Naive thymus-derived CD4-positive, alpha-beta T cell (primary cell): ENCODE measurements at places on chromosomes 7 and 10.

GRCh38 chr10:127435246-127435645 is 113.9 kb upstream of the NPS start:
- no peak for DNase-seq

- no peak for DNase-seq
Observed at GRCh38 chr7:20797042-20797461, 10.4 kb upstream of the SP8 start.

DNA sequence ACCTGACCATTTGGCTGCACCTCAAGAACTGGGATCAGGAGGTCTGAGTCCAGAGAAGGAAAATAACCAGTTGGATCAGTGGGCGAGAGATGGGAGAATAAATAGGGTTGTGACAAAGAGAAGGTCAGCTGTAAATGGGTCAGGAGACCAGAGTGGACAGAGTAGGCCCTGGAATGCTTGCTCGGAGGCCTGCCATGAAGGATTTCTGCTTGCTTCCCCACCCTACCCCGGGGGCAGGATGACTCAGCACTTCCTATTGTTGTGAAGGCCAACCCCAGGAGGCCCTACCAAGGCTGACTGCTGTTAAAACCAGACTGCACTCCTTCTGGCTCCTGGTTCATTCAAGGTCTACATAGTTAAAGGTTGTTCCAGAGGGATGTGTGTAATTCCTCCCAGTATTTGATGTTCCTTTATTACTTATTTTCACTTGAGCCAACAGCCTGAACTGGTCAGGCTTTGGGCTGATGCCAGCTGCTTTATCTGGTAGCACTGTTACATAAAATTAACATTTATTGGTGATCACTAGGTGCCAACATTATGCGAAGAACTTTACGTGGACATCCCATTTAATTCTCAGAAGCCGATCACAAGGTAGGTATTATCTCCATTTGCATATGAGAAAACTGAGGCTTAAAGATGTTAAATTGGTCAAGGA is 27.3 kb upstream of the IFRD1 start:
- DNase-seq, result no peak

DNA sequence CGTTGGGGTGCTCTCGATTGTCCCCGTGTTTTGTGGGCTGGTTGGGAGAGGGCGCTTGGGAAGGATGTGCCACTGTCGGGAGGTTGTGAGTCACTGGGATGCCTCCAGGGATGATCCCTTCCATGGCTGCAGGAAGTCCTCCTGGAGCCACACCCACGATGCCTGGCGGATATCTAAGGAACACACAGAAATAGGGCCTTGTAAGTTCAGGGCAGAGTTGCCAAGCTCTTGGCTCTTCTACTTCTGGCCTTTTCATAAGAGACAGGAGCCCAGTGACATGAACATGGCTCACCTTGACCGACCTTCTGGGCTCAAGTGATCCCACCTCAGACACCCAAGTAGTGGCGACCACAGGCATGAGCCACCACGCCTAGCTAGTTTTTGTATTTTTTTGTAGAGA is 47.6 kb downstream of the ZRANB1 start:
- no peak for DNase-seq

GRCh38 chr10:13615650-13616300 is 29.0 kb downstream of the PRPF18 start:
- no peak for DNase-seq

GRCh38 chr7:133755901-133756300 is 371.2 kb upstream of the LRGUK start:
- DNase-seq, result no peak

DNA sequence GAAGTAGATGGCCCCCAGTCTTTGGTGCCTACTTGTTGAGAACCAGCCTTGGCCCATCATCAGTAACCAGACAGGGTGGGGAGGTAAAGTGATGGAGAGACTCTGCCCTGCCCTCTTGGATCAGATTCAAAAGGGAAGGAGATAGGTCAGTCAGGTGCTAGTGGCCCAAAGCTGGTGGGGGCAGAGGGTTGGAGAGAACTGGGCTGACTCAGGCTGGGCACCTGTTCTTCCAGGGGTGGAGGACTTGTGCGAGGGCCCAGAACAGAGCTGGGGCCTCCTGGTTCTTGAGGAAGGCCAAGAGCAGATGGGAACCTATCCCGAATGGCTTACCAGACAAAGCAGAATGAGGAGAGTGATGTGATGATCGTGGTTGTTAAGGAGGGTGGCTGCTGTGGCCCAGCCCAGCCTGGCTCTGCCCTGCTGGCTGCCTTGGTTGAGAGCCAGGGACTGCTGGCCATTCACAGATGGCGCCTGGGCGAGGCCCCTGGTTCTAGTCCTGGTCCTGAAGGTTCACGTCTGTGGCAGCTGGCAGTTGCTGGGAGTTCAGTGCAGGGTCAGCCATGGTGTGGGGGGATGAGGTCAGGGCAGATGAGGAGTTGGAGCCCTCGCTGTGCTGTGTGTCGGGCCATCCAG is 36.6 kb downstream of the PALD1 start:
- no peak for DNase-seq

- no peak for DNase-seq
Observed at GRCh38 chr7:76267107-76267893, 35.2 kb upstream of the HSPB1 start.

- no peak for DNase-seq
Observed at GRCh38 chr7:150415161-150416153, 35.0 kb upstream of the GIMAP8 start.

DNA sequence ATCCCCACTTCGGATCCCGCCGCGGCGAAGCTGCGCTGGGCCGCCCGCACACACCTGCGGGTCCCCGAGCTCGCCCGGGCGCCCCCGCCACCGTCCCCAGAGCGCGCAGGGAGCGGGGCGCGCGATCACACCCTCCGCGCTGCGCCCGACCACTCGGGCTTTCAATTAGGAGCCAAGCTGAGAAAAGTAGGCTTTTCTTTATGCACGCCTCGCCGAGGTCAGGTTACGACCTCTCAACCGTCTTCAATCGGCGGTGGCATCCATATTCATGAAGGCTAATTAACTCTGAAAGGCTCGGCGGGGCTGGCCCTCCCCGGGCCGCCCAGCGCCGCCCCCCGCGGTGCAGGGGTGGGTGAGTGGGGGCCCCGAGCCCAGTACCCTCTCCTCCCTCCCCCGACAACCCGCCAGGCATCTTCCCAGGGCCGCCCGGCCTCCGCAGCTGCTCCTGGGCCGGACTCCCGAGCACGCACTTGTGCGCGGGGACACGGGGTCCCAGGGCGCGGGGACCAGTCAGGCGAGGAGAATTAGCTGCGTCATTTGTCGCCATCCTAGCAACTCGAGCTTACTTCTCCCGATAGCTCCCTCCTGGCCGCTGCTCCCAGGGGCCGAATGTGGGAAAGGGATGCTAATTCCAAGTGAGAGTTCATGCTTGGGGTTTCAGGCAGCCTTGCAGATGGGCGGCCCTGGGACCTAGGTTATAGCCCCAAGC is 155.5 kb upstream of the LYZL2 start:
- DNase-seq, result peak; percentile 45

- no peak for DNase-seq
Observed at GRCh38 chr7:42155584-42156290, 81.3 kb downstream of the GLI3 start.

DNA sequence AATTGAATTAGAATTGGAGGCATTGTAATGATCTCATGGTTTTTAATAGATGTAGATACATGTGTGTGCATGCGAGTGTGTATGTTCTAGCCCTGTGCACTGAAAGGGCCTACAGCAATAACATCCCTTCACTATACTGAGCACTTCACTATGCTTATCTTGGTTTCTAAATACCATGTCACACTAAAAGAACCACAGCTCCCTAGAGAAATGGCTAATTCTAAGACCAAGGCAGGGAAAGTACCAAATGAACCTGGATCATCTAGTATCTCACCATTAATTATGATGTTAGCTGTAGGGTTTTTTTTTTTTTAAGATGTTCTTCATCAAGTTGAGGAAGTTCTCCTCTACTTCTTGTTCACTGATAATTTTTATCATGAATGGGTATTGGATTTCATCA is 55.1 kb downstream of the HECTD2 start:
- DNase-seq, result no peak

- DNase-seq, result no peak
Observed at GRCh38 chr10:103849212-103849877, 6.0 kb downstream of the SH3PXD2A start.

- DNase-seq, result no peak
Observed at GRCh38 chr7:158407581-158408317, 179.9 kb downstream of the PTPRN2 start.

GRCh38 chr10:97074256-97075145 is 111.3 kb downstream of the SLIT1 start:
- DNase-seq, result no peak

DNA sequence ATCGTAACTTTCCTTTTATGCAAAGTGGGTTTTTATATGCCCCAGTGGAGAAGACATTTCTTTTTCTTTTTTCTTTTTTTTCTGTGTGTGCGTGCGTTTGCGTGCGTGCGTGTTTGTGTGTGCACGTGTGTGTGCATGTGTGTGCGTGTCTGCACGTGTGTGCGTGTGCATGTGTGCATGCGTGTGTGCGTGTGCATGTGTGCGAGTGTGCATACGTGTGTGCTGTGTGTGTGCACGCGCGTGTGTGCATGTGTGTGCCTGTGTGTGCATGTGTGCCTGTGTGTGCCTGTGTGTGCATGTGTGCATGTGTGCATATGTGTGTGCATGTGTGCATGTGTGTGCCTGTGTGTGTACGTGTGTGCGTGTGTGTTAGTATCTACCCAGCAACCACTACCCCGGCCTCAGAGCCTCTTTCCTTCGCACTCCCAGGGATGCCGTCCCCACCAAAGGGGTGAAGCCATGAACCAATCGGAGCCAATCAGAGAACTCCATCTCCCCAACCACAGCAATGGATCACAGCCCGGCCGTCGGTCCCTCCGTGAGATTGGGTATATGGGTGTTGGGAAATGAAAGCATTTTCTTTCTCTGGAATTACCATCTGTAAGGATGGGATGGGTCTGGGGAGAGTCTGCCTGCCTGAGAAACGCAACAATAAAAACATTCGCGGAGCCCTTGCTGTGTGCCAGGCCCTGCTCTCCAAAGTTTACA is 92.3 kb downstream of the ELFN1 start:
- DNase-seq, result no peak

GRCh38 chr7:27224983-27225934 is 17.3 kb upstream of the EVX1 start:
- no peak for DNase-seq

- no peak for DNase-seq
Observed at GRCh38 chr7:132402751-132403245, 173.5 kb downstream of the PLXNA4 start.

- DNase-seq, result no peak
Observed at GRCh38 chr10:69573056-69573806, at the start of gene NEUROG3. TSS of gene NEUROG3 (minus strand) at chr10:69573422. CDS start at chr10:69573043, 379 bp downstream.

GRCh38 chr10:125779403-125780327 is 4.0 kb upstream of the MMP21 start:
- no peak for DNase-seq

- no peak for DNase-seq
Observed at GRCh38 chr7:43628431-43628830, 45.5 kb downstream of the STK17A start.

DNA sequence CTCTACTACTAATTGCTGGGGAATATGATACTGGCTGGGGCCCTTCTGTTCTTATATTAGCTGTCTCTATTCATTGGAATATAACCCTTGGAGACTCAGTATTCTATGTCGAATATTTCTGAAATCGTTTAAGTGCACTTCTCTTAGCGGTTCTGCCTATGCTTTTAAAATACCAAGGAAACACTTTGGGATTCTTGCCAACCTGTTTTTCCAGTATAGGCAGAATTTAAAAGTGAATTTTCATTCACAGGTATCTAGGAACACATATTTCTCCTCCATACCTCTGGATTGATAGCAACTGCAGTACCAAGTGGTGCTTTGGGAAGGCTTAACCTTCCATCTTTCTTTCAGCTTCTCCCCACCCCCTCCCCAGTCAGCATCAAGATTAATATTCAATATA is 370.3 kb upstream of the LRRN3 start:
- no peak for DNase-seq

GRCh38 chr7:94940241-94940640 is 32.8 kb downstream of the PPP1R9A start:
- no peak for DNase-seq

DNA sequence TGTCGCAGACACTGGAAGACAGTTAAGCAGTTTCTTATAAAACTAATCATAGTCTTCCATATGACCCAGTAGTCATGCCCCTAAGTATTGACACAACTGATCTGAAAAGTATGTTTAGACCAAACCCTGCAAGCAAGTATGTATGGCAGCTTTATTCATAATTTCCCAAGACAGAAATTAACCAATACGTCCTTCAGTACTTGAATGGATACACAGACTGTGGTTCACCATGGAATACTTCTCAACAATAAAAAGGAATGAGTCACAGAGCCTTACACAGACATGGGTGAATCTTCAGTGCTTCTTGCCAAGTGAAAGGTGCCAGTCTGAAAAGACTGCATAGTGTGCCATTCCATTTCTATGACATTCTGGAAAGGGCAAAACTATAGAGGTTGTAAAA is 50.2 kb upstream of the AKR1E2 start:
- DNase-seq, result no peak

DNA sequence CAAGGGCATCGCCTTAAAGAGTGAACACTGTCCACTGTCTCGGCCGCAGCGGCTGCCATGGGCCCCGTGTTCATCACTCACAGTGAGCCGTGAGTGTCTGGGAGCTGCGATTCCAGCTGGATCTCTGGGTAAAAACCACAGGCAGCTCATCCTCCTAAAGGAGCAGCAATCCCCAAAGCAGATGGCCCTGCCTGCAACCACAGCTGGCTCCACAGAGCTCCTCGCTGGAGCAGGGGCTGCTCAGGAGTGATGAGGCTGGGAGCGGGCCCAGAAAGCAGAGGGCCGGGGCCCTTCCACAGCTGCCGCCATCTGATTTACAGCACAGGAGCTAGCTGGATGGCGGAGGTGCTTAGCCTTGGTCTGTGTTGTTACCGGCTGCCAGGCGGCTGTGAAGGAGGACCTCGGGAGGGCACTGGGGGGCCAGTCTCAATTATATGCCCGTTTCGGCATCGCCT is 6.6 kb upstream of the TMEM184A start:
- DNase-seq, result no peak

DNA sequence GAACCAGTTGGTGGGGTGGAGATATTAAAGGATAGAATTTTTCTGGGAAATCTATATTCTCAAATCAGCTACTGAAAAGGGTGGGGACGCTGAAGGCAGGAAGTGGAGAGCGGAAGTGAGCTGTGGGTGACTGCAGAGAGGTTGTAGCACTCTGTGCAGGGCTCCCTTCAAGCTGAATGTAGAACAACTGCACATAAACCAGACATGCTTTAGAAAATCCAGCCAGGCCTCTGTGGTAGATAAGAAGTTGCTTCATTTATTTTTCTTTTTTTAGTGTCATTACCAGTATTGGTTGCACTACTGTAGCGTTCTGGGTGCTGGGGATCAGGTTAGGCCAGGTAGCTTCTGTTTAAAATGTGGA is 127.8 kb downstream of the CELF2 start:
- peak; percentile 85 for DNase-seq

- DNase-seq, result no peak
Observed at GRCh38 chr10:118868589-118868988, 113.8 kb upstream of the CACUL1 start.

GRCh38 chr7:111903797-111904196 is 302.4 kb downstream of the DOCK4 start:
- DNase-seq, result no peak

- DNase-seq, result no peak
Observed at GRCh38 chr10:78784546-78784945, 284.2 kb upstream of the ZMIZ1 start.

GRCh38 chr7:82291931-82292330 is 151.6 kb downstream of the CACNA2D1 start:
- no peak for DNase-seq

GRCh38 chr10:101952191-101952590 is 103.8 kb downstream of the ARMH3 start:
- no peak for DNase-seq
